Nucleus accumbens (tissue), 56 donors: ENCODE measurements at places on chromosomes 6 and 20.

DNA sequence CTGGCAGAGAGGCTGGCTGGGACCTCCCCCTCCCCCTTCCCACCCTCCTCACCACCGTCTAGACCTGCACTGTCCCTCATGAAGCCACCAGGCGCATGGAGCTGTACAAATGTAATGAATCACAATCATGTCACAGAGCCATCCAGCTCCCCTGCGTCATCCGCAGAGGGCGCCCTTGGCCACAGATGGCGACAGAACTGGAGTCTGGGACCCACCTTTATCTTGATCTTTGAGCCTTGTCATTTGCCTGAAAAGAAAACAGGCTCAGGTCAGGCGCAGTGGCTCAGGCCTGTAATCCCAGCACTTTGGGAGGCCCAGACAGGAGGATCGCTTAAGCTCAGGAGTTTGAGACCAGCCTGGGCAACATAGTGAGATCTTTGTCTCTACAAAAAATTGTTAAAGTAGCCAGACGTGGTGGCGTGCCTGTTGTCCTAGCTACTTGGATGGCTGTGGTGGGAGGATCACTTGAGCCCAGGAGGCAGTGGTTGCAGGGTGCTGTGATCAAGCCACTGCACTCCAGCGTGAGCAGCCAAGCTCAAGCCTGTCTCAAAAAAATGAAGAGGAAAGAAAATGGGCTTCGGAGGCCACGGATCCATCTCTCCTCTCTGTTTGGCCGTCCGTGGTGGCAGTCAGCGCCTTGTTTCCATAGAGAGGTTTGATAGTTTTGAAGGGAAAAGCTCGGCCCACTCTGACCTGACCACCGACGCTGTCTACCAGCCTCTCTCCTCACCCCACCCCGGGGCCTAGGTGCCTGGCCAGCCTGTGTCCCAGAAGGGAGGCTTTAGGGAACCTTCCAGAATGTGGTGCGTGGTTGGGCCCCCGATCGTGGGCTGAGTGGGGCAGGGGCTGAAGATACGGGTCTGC lies 6.2 kb downstream of the COL9A3 start:
- no peak for DNase-seq

DNA sequence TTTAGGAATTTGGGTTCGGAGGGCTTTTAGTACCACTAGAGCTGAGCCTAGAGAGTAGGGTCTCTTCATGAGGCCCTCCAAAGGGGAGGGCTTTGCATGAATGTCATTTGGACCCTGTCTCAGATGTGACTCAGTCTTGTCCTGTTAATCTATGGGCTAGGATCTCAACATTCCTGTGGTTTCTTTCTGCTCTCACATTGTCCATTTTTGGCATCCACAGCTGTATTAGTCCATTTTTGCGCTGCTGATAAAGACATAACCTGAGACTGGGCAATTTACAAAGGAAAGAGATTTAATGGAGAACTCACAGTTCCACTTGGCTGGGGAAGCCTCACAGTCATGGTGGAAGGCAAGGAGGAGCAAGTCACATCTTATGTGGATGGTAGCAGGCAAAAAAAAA lies 61.0 kb downstream of the CRYBG1 start:
- no peak for DNase-seq

GRCh38 chr20:45044601-45045000 lies 56.3 kb downstream of the KCNS1 start:
- no peak for DNase-seq

GRCh38 chr6:81948861-81949260 lies 196.4 kb upstream of the TENT5A start:
- DNase-seq, result no peak

DNA sequence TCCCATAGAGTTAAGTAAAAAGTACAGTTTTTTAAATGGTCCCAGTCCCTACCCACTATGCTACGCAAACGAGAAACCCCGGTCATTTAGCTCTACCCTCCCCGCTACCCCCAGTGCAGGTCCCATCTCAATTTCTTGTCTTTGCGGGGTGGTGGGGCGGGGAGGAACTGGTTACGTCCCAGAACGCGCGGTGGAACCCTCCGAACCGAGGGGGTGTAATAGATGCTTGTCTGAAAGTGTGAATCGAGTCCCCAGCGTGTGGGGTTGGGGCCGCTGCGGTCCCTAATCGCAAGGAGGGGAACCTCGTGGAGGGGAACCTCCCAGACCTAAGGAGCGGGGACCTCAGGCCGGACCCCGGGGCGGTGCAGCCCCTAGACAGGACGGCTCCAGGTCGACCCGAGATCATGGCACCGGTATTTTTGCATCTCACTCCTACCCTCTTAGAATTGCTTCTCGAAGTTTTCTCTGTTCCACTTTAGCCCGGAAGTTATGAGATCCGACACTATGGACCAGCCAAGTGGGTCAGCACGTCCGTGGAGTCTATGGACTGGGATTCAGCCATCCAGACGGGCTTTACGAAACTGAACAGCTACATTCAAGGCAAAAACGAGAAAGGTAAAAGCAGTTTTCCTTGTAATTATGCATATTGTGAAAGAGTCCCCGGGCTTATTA lies 779 bp downstream of the HEBP2 start:
- DNase-seq, result no peak

DNA sequence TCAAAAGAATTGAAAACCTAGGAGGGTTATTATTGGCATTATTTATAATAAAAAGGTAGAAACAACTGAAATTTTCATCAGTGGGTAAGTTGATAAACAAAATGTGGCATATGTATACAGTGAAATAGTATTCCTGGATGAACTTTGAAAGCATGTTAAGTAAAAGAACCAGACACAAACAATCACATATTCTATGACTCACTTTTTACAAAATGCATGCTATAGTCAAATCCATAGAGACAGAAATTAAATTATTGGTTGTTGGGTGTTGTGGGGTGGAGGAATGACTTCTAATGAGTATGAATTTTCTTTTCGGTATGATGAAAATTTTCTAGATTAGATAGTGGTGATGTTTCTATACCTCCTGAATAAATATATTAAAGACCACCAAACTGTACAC lies 94.6 kb downstream of the LRRC1 start:
- DNase-seq, result no peak

GRCh38 chr6:102813489-102814275 lies 1420.2 kb downstream of the GRIK2 start:
- DNase-seq, result no peak

DNA sequence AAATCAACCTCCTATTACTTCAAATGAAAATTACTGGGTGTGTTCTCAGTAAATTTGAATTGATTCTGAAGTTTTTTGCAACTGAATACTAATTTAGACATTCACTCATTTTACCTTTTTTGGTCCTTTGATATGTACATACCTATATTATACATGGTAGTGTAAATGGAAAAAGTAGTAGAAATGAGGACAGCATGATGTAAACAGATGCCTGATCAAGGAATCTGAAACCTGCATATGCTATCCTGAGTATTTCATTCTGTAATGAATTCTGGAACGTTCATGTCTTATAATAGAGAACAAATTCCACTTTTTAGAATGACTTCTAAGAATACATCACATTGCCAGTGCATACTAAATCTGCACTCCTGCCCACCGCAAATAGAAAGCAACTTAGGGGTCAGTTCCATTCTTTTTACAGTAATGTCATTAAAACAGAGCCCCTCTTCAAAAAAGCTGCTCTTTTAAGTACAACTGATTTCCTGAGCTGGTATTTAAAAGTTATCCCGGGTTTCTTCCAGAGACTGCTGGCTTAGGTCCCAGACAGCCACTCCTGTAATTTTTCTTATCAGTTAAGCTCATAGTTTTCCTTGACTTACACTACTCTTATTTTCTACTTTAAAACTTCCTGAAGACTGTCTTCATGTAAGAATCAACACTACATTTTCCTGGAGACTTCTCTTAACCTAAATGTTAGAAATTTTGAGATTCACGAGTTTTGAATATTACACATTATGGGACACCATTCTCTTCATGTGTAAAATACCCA lies 48.4 kb downstream of the MAP3K7 start:
- no peak for DNase-seq

GRCh38 chr6:157380458-157380778 lies 572 bp upstream of the ZDHHC14 start:
- DNase-seq, result no peak

- peak; percentile 67 for DNase-seq
Observed at GRCh38 chr20:4601630-4602296, 119.9 kb upstream of the PRND start.

DNA sequence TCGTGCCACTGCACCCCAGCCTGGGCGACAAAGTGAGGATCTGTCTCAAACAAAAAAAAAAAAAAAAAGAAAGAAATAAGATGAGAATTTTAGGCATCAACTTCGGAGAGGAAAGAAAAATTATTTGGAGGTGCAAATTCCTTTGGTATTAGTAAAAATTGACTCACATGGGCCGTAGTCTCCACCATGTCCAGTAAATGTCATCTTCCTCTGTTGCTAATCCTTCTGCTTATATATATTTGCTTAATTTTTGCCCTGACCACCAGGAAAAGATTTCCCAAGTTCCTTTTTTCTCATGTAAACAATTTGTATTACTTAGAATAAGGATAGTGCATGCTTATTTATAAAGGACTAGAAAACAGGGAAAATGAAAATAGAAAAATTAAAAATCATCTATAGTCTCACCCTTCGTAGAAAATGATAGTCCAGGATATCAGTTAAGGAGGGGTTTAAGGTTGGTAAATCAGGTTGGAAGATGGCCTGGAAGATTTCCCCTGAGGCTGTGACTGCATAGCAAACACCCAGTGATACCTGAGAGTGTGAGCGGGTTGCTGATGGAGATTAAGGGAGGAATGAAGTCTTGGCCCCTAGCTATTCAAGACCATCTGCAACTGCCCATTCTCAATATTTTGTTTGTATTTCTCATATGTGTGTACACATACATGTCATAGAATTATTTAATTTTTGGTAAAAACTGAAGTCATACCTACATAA lies 240.8 kb downstream of the ZNF217 start:
- DNase-seq, result no peak

GRCh38 chr6:35784200-35784599 lies 3.4 kb downstream of the CLPSL1 start:
- no peak for DNase-seq

- no peak for DNase-seq
Observed at GRCh38 chr6:87921034-87921433, 126.6 kb upstream of the SPACA1 start.

DNA sequence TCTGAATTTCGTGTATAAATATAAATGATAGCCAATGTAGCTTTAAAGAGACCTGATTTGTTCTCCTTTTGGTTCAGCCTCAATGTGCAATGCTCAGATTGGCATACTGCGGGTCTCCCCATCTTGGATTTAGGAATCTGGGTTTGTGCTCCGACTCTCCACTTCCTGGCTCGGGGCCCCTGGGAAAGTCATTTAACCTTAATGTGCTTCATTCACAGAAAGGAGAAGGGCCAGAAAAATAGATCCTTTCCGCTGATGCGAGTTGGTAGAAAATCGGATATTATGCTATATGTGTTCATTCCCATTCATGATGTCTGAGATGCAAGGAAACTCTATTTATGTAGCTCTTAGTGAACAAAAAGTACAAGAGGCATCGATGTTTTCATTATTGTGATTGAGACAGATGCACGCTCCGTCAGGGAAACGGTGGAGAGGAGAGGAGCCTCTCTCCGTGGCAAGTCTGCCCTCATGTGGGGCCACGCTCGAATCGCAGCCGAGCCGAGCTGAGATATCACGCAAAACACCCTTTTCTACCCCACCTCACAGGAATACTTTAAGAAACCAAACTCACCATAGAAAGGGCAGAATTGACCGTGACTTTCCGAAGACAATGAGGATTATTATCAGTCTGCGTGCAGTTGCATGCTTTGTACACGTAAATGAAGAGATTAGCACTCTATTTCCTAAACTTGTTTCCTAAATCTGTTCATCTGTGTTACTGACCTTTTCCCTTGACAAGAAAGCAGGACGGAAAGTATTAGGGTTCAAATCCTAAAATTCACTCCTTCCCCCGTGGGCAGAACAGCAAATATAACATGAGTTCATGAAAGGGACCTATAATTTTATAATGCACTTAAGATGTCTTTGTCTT lies 136.6 kb downstream of the COL9A1 start:
- peak; percentile 24 for DNase-seq

DNA sequence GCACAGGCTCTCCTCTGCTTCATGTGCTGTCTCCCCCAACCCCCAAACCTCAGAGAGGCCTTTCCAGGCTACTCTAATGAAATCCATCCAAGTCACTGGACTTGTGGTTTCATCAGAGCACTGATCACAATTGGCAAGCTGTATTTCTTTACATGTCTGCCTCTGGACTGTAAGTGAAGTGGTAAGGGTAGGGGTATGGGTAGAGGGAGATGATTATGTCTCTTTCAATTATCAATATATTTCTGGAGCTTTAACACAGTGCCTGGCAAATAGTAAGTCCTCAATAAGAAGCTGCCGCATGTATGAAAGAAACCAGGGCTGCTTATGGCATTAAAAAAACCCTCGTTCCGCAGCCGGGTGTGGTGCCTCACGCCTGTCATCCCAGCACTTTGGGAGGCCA lies 5.4 kb downstream of the TRERF1 start:
- no peak for DNase-seq
